Stimulated activated CD4-positive, alpha-beta T cell treated with anti-CD3 and anti-CD28 coated beads, Interleukin-12 subunit alpha, Interleukin-12 subunit beta, amount 100 ng/mL, for 24 hours (primary cell): ENCODE measurements at places on chromosomes 2 and 18.

- DNase-seq = no peak
Observed at GRCh38 chr2:217948897-217949296, 53.9 kb downstream of the TNS1 start.

- no peak for DNase-seq
Observed at GRCh38 chr18:50559752-50560680, at the start of gene MAPK4. MAPK4 (plus strand) TSS chr18:50560087; CDS start chr18:50663959, 103,872 bp downstream.

DNA sequence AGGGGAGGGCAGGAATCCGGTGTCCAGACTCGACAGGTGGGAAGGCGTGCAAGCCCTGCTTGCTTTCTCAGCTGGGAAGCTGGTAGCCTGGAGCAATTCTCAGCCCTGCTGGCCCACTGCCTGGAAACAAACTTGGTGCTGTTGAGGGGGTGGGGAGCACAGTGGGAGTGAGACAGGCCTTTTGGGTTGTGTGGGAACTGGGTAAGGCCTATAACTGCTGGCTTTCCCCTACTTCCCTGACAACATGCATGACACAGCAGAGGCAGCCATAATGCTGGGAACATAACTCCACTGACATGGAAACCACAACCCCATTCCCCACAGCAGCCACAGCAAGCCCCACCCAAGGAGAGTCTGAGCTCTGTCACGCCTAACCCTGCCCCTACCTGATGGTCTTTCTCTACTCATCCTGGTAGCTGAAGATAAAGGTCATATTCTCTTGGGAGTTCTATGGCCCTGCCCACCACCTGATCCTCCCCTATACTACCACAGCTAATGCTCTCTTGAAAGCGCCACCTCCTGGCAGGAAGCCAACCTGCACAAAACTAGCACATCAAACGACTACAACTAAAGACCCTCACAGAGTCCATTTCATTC is 122.9 kb upstream of the ACVR1C start:
- no peak for DNase-seq

GRCh38 chr18:62321201-62321600 is 3.9 kb upstream of the TNFRSF11A start:
- DNase-seq = no peak

DNA sequence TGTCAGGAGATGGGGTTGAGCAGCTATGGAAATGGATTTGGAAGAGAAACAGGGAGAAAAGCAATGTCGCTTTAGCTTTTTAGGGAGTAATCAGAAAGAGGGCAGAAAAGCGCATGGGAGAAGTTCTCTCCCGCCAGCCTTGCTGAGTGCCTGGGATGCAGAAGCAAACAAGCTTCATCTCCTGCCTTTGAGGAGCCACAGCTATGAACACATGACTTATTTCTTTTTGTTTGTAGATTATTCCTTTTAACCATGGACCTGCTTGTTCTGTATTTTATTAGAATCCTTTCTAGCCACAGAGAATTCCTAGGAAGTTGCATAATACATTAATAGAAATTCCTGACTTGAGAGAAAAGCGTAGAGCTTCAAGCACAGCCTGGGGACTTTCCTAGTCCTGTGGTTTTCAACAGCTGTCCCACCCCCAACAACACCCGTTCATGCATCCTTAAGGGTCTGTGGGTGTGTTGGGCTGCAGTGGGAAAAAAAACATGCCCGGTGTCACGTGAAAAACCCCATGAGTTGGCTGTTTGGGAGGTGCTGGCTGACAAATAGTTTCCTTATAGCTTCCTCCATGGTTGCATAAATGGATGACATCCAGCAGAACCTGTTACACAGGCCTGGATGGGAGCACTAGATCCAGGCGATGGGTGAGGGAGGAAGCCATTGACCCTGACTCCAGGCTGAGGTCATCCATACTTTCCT is 14.9 kb downstream of the SLC9A4 start:
- no peak for DNase-seq

DNA sequence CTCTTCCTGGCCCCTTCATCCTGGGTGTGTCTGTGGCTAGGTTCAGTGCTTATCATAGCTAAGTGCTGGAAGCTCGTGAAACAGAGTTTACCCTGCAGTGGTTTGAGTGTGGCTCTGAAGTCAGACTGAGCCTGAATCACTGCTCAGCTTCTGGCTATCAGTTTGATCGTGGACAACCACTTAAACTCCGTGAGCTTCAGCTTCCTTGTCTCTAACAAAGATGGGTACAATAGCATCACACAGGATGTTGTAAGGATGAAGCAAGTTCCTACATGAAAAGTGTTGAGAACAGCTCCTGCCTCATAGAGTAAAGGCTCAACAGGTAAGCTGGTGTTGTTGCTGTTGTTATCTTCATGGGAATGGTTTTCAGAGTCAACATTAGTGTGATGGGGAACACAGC is 210.3 kb downstream of the CLIP4 start:
- DNase-seq = no peak

- no peak for DNase-seq
Observed at GRCh38 chr2:67725731-67726130, 328.6 kb downstream of the ETAA1 start.

GRCh38 chr2:233060501-233060979 is 398 bp downstream of the INPP5D start:
- DNase-seq = no peak

DNA sequence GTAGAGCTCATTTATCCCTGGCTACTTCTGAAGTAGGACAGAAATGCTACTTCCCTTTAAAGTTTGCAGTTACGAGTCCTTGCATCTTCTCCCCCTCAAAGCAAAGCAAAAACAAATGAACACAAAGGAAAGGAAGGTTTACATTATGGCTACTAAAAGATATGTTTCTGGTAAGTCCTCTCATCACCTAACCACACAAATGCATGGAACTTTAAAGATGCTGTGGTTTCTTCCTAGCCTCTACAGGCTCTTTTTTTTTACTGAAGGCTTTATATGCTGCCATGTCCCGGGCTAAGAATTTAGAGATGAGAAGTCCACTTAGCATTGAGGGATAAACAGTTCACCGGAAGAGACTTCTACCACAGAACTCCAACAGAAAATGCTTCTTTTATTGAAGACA is 291.2 kb downstream of the SS18 start:
- DNase-seq = no peak

GRCh38 chr2:75287624-75288316 is 88.5 kb upstream of the TACR1 start:
- DNase-seq = no peak

GRCh38 chr2:213036836-213037235 is 114.6 kb downstream of the IKZF2 start:
- no peak for DNase-seq

- no peak for DNase-seq
Observed at GRCh38 chr2:46871976-46872381, 43.6 kb downstream of the MCFD2 start.

GRCh38 chr2:119441376-119442225 is 9.9 kb downstream of the TMEM37 start:
- no peak for DNase-seq

DNA sequence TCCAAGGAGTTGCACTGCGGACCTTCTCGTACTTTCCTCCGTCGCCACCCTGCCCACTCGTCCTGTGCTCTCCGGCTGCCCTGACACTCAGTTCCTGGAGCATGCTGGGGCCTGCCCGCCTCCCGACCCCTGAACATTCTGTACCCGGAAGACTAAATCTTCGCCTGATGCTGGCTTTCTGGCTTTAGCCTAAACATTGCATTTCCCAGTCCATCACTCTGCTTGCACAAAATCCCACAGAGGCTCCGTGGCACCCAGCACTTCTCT is 550 bp upstream of the SFXN5 start:
- no peak for DNase-seq

DNA sequence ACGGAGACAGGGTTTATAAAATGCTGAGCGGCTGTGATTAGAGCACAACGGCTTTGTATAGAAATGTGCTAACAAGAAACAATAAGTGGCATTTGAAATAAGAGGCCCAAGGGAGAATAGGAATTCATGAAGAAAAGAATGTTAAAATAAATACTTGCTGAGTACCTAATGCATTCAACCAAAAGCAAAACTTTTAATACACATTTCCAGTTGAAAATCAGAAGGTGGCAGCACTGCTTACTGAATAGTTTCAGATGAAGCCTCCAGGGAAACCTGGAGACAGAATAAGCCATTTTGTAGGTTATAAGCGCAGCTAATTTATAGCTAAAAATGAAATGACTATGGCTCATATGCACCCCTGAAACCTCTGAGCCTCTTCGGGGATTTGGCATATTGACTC is 286.6 kb downstream of the DPP10 start:
- DNase-seq = no peak

GRCh38 chr2:51028829-51029228 is 3.1 kb downstream of the NRXN1 start:
- no peak for DNase-seq

- no peak for DNase-seq
Observed at GRCh38 chr2:173090973-173091660, 15.5 kb downstream of the MAP3K20 start.

GRCh38 chr18:72427721-72428120 is 116.4 kb downstream of the CBLN2 start:
- no peak for DNase-seq

- no peak for DNase-seq
Observed at GRCh38 chr18:27901424-27902226, 275.3 kb downstream of the CDH2 start.

DNA sequence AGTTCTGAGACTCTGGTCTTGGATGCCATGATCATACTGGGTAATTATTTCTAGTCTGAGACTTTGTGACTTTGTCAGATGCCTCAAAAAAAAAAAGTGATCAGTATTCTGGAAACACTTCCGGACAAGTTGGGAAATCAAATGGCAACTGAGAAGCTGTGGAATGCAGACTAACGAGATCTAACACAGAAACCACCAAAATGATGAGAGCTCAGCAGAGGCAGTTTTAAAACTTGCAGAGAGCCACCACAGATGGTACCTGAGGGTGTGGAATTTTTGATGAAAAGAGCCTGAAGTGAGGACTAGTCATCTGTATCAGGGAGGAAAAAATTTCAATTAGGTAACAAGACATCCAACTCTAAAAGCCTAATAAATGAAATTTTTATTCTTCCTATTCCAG is 5.5 kb upstream of the GPR75 start:
- no peak for DNase-seq

GRCh38 chr2:46434851-46435273 is 44.5 kb upstream of the TMEM247 start:
- no peak for DNase-seq

DNA sequence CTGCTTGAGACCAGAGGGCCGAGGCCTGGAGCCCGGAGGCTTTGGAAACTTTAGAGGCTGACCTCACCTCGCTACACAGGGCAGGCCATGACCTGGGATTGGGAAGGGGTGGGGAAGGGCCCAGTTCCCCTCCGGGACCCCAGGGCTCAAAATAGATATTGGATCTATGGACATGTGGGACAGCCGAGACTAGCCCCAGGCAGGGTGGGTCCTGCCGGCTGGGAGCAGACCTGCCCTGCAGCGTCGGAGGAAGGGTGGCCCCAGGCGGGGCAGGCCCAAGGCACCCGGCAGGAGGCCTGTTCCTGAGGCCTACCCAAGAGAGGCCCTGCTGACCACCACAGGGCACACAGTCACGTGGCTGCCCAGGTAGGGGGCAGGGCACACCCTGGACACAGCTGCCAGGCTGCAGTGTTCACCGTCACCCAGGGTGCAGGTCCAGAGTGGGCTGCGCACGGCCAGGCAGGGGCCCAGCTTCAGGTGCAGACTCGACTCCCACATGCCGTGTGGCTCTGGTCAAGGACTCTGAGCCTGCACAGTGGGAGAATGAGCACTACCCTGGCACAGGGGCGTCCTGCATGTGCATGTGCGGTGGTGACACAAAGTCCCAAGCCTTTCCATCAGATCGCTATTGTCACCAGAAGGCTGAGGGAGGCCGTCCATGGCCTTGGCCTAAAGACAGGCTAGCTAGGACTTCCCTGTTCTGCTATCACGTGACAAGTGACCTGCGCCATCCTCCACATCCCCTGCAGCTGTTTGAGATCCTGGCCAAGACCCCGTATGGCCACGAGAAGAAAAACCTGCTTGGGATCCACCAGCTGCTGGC is 13.2 kb downstream of the ANO7 start:
- no peak for DNase-seq

- no peak for DNase-seq
Observed at GRCh38 chr2:19745318-19746136, 156.3 kb downstream of the TTC32 start.

DNA sequence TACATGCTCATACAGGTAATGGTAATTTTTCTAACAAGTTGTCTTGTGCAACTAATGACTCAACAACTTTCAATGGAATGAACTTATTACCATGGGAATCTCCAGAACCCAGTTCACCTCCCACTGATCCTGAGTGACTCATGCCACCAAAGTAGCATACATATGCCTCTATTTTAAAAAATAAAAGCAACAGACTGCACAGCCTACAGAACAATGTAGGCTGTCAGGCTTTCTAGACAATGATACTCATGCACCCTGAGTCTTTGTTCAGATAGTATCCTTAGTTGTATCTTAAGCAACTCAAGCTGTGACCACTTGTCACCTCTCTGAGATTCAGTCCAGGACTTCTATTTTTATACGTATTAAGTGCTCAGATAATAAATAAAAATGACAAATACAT is 531.0 kb upstream of the SETBP1 start:
- DNase-seq = no peak

GRCh38 chr2:106562268-106563186 is 75.4 kb downstream of the CD8B2 start:
- no peak for DNase-seq

DNA sequence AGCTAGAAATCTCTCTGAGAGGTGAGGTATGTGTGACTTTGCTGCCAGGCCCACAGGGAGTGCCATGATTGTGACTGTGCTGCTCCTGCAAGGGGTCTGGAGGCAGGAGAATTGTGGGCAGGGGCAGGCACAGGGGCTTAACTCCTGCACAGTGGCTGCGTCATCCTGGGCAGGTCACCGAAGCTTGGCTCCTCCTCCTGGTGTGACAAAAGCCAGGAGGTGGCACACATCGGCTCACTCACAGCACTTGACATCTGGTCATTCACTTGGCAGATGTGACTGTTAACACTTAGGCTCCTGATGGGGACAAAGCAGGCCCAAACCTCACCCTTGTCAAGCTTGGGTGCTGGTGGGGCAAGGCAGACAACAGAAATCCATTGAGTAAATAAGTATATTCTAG is 36.4 kb upstream of the GLI2 start:
- DNase-seq = no peak

- DNase-seq = no peak
Observed at GRCh38 chr2:99085421-99085820, 56.1 kb upstream of the C2orf15 start.

DNA sequence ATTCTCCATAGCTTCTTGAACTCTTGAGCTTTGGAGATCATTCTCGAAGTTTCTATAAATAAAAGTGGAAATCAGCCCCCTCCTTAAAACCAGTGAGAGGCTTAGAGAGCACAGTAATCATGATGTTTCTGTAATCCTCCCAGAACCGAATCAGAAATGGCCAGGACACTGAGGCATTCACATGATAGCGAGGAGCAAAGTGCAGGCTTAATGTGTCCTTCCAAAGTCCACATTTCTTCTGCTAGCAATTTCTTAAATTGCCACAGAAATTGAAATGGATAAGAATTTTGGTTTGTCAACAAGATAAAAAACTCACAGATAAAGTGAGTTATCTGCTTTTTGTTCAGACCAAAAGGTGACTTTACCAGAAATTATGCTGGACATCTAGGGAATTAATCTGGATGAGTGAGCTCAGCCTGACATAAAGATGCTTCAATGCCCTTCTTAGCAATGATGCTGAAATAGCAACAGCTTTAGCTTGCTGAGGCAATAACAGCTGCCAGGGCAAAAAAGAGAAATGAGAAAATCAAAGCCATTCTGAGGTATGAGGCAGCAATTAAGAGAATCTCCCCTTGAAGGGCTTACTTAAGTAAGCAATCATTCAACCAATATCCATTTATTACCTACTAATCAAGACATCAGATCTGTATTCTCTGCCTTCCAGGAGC is 82.4 kb upstream of the PHLPP1 start:
- no peak for DNase-seq

- DNase-seq = no peak
Observed at GRCh38 chr2:198966269-198966668, 491.5 kb downstream of the SATB2 start.

GRCh38 chr2:165844216-165844615 is 50.2 kb upstream of the GALNT3 start:
- DNase-seq = no peak
